T follicular helper cell (primary cell): ENCODE measurements at places on chromosomes 3 and 15.
A peak's percentile ranks its signal among the peaks of the same experiment; 100 is the strongest.

DNA sequence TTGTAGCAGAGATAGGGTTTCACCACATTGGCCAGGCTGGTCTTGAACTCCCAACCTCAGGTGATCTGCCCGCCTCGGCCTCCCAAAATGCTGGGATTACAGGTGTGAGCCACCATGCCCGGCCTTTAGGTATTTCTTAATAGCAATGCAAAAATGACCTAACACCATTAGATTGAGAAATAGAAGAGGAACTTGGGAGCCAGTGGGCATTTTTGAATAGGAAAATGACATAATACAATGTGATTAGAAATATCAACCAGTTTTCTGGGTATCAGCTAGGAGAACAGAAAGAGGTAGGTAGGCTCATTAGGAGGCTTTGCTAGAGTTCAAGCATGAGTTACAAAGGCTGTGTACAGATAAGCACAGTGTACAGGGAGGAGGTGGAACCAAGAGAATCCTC, 101.8 kb upstream of the TBC1D5 start:
- DNase-seq = no peak

DNA sequence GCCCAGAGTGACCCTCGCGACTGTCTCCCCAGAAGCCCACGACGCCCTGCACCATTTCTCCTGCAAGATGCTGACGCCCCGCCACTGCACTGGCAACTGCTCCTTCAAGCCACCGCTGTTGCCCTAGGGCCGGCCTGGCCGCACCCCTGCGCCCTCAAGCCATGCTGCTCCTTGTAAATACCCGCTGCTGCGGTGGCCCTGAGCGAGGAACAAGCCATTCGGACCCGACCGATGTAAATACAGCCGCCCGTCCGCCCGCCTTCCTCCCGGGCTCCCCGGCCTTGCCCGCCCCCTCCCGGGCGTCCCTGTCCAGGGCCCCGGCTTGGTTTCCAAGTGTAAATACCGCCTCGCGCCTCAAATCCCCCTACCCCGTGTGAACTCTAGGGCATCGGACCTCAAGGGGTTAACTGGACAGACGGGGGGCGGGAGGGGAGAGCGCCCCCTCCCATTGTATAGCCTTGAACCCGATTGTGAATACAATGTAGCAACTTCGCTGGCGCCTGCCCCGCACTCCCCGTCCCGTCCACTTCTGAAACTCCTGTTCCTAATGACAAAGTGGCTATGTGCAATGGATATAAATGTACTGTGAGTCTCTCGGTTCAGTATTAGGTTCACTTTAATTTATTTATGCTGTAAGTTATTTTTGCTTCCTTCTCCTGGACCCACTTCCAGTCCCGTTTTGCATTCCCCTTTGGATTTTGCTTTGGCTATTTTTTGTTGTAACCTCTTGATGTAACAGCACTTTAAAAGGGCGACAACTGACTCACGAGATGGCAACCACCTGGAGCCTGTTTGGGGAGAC, 5.9 kb downstream of the RNU6-1 start:
- DNase-seq = no peak

- no peak for DNase-seq
Measured at GRCh38 chr3:138448631-138449030, 14.2 kb downstream of the ESYT3 start.

GRCh38 chr15:75590239-75590638, 11.1 kb upstream of the PTPN9 start:
- DNase-seq = no peak

DNA sequence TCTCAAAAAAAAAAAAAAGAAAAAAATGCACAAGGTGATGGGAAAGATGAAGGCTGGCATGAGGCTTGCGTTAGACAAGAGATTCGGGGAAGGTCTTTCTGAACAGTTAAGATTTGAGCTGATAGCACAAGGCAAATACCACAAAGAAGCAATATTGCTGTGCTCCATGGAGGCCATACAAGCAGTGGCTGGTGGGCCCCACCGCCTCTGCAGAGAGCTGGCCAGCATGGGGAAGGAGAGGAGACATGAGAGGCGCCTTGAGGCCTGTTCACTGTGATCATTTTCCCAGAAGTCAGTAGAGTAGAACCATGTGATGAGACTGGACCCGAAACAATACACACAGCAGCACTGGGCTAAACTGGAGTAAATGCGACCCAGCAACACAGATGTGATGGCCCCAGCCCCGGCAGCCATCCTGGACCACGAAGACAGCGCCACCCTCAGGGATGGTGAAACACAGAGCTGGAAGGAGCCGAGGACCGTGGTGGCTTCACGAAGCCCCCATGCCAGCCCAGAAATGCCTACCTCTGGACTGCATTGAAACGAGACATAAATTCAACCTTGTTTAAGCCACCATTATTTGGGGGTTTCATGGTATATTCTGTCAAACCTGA, 5.5 kb downstream of the XXYLT1 start:
- DNase-seq = no peak

DNA sequence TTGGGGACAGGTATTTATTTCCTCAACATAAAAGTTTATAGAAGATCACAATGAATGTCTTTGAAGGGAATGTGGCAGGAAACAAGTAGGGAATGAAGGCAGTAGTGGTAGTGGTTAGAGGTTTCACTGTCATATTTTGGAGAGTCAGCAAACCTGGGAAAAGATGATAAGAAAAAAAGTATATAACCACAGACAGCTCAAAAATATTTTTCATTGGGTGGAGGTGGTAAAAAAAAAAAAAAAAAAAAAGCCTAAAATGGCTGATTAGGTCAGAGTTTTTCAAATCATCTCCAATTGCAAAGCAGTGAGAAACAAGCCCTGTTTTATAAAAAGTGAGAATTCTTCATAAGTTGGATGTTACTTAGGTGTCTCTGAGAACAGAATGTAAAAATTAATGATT, 400.0 kb downstream of the LSAMP start:
- no peak for DNase-seq

DNA sequence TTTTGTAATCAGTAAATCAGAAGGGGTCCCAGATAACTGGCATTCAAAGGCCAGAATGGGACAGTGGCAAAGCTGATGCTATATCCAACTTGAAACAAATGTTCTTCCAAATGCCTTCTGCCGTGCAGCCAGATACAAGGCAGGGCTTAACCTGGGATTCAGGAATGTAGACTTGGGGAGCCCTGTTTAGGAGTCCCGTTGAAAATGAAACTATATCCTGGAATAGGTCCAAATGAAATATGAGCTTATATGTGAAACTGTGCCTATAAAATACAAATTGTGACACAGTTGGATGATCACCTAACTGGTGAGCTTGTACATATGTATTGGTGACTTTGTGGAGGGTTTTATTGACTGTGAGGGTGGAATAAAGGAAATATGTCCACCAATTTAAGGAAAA, 28.7 kb downstream of the FRMD4B start:
- DNase-seq = no peak

GRCh38 chr3:72476139-72476483, 372.1 kb downstream of the SHQ1 start:
- no peak for DNase-seq

GRCh38 chr15:71414853-71415252, 299.6 kb downstream of the THSD4 start:
- DNase-seq = no peak

DNA sequence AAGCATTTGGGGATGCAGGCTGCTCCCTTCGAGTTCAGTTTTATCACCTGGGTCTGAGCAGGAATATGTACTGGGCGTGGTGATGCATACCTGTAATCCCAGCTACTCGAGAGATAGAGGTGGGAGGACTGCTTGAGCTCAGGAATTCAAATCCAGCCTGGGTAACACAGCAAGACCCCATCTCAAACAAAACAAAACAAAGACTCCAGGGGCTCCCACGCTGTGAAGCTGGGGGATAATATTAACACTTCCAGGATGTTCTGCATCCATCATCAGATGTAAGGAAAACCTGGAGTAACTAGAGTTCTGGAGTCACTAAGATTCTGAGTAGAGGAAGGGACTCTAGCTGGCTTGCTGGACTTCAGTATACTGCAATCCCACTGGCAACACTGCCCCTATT, 40.6 kb downstream of the LYZL4 start:
- DNase-seq = no peak

- no peak for DNase-seq
Measured at GRCh38 chr3:46133285-46133684, 74.8 kb downstream of the CCR1 start.

- DNase-seq = no peak
Measured at GRCh38 chr3:136919799-136920580, 37.8 kb upstream of the IL20RB start.

- DNase-seq = no peak
Measured at GRCh38 chr3:129038121-129038855, 22.3 kb upstream of the GP9 start.

DNA sequence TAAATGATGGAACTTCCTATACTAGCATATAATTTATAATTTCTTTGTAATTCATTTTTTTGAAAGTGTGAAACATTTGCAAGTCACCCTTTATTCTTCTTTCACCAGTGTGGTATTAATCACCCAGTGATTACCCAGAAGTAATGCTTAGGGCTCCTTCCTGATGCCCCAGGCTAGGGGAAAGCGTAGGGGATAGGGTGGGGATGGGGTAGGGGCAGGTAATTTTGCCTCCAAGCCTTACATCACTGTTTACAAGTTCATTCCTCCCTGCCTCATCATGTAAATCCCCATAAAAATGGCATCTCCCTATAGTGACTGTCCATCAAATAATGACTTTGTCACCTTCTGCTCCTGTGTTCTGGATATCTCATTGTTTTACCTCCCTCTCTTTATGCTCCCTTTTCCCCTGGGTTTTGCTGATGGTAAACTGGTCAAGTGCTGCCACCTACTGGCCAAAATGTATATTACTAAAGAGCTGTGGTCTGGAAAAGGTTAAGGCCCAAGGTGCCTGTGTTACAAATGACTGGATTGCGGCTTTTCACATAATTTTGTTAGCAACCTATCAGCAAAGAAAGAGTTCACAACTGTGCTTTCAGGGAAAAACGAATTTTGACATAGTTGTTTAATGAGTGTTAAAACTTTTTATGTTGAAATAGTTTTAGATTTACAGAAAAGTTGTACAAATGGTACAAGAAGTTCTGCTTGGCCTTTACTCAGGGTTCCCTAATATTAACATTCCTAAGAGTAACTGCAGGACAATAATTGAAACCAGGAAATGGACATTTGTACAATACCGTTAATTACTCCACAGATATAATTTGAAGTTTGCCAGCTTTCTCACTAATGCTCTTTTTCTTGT, 54.7 kb downstream of the ONECUT1 start:
- peak; percentile 48 for DNase-seq

DNA sequence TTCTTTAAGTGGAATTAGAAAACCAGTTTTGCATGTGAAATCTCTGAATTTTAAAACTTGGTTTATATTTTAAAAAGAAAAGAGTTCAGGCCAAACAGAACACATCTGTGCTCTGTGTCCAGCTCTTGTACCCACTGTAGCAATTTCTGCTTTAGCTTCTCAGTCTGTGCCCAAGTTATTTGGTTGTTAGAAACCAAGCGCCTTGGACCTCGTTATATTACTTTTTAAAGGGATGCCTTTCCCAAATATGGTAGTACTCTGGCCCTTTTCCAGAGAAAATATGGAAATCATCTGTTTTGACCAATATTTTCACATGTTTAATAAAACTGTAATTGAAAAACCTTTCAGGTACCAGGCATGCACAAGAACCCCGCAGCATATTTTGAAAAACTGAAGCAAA, 27.3 kb downstream of the TGFBR2 start:
- no peak for DNase-seq

DNA sequence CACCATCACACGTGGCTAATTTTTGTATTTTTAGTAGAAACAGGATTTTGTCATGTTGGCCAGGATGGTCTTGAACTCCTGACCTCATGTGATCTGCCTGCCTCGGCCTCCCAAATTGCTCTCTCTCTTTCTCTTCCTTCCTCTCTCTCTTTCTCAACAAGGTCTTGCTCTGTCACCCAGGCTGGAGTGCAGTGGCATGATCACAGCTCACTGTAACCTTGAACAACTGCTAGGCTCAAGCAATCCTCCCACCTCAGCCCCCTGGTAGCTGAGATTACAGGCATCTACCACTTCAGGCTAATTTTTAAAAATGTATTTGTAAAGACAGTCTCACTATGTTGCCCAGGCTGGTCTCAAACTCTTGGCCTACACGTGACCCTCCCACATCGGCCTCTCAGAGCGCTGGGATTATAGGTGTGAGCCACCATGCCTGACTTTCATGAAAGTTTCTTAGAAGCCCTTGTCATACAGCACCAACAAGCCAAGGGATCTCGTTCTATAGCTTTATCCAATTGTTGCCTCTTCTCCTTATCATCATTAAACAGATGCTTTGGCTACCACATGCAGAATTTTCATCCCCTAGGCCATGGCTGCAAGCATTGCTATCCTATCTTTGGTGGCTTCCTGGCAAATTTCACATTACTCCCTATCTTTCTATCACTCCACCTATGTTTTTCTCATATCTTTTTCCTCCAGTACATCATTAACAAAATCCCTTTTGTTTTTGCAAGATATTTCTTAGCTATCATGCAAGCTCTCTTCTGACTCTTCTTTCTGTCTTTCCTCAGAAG, 5.7 kb downstream of the CCDC32 start:
- no peak for DNase-seq

GRCh38 chr3:128914966-128915645, 35.7 kb downstream of the ACAD9 start:
- DNase-seq = no peak

GRCh38 chr3:189305412-189305811, 133.6 kb downstream of the TPRG1 start:
- no peak for DNase-seq

- no peak for DNase-seq
Measured at GRCh38 chr3:143163562-143164100, 44.1 kb downstream of the CHST2 start.

DNA sequence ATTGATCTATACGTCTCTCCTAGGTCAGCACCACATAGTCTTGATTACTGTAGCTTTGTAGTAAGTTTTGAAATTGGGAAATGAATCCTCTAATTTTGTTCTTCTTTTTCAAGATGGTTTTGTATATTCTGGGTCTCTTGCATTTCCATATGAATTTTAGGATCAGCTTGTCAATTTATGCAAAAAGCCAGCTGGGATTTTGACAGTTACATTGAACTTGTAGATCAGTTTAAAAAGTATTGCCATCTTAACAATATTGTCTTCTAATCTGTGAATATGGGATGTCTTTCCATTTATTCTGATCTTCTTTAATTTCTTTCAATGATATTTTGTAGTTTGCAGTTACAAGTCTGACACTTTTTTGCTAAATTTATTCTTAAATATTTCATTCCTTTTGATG, 5.6 kb upstream of the PRR23E start:
- no peak for DNase-seq

DNA sequence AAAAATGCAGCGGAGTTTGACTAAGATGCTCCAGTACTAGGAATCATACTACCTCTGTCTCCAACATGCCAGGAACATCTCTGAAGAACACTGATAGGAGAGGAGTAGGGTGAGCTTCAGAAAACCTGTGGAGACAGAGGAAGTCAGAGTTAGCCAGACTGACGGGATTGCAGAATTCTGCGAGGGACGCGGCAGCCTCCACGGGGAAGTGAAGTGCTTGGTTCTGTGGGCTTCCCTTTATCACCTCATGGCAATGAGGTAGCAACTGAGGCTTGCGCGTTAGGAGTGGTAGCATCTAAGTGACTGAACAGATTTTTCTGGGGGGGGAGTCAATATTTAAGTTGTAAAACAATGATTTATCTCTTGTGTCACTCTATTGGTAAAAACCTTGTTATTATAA, 226.3 kb downstream of the MCTP2 start:
- no peak for DNase-seq

- no peak for DNase-seq
Measured at GRCh38 chr15:68518046-68518445, 60.7 kb upstream of the CORO2B start.
